ENCODE measurements at places on chromosomes 1 and 21. TPM values are rescaled to one million over a fixed set of nuclear protein-coding genes. Genes with fewer than 3 reads are reported as not detected.

DNA sequence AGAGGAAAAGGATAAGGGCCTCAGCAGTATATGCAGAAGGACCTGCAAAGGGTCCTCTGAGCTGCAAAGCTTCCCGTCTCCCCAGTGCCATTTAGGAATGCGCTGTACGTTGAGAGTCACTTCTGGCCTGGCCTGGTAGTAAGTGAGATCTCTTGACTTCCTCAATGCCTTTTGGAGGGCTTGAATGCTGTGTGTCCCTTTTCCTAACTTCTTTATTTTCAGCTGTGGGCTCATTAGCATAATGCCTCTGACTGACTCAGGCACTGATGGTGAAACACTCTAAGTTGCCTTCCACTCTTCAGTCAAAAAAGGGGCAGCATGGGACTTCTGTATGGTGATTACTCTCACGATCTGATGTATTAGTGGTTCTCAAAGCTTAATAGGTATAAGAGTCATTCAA lies 49.9 kb downstream of the XCL1 start:
- no peak for DNase-seq

DNA sequence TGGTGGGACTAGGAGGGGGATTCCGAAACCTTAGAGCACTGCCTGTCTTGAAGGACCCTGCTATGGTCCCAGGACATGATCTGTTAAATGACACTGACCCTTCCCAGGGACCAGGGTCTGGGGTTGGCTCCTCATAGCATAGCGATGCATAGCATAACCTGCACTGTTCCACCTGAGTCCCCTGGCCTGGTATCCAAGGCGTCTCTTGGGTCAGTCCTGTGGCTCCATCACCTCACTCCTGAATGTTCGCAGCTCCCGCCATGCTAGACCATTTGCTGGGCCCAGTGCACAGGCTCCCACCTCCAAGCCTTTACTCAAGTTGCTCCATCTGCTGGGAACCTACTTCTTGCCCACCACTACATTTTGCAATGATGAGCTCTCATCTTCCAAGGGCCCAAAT lies 39.0 kb upstream of the MAGOH start:
- DNase-seq = peak; percentile 48

GRCh38 chr1:157995583-157996169 lies 2.2 kb downstream of the KIRREL1 start:
- DNase-seq = no peak

- DNase-seq = no peak
These were observed 146.8 kb downstream of the DYRK1A start for GRCh38 chr21:37513383-37513782.

DNA sequence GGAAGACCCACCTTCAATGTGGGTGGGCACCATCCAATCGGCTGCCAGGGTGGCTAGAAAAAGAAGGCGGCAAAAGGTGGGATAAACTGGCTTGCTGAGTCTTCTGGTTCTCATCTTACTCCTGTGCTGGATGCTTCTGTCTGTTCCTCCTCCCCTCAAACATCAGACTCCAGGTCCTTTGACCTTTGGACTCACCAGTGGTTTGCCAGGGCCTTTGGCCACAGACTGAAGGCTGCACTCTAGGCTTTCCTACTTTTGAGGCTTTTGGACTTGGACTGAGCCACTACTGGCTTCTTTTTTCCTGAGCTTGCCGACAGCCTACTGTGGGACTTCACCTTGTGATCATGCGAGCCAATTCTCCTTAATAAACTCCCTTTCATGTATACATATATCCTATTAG lies 55.9 kb downstream of the VCAM1 start:
- no peak for DNase-seq

- no peak for DNase-seq
These were observed 397.2 kb downstream of the NEGR1 start for GRCh38 chr1:71885171-71885570.

GRCh38 chr1:184545601-184546000 lies 158.8 kb downstream of the C1orf21 start:
- DNase-seq = no peak

GRCh38 chr1:190183588-190183987 lies 294.1 kb downstream of the BRINP3 start:
- no peak for DNase-seq

DNA sequence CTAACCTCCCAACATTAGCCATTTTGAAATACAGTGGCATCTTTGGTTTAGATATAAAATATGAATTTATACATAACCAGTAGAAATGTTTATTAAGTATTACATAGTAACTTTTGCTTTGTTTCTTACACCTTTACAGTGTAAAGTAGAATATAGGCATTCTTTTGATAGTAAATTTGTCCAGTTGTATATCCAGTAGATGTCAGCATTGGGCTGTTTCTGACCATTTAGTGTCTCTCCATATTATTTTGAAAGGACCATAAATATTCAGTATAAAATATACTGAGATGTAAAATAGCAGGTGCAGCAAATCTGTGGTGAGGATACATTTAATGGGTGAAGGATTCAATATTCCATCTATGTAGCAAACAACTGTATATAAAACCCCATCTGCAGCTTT lies 115.8 kb upstream of the ZRANB2 start:
- no peak for DNase-seq

DNA sequence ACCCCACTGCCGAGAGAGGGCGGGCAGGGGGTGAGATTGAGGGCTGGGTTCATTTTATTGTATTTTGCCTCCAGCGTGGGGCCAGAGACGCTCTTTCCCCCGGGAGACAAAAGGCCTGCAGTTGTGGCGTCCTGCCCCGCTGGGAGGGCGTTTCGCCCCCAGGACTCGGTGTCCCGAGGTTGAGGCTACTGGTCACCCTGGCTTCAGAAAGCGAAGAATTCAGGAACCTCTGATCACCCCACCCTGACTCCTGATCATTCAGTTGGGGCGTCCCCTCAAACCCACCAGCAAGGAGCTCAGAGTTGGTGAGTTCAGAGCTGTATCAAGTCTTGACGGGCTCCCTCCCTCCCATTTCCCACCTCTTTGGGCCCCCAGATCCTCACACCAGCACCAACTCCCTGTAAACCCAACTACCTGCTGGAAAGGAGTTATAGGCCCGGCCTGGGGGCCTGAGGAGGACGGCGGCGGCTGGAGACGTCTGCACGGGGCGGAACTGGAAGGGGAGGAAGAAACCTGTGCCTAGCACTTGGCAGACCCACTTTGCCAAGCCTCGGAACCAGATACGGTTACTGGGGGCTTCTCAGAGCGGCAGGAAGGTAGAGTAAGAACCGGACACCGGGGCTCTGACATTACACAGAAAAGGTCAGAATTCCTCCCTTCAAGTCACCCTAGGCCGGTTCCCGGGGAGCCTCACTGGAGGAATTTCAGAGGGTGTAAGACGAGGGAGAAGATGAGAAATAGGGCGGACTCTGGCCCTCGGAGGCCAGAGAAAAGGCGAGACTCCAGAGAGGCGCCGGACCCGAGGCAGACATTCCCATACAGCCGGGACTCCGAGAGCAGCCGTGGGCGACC lies 761 bp upstream of the PAX7 start:
- no peak for DNase-seq

GRCh38 chr1:159602501-159602999 lies 14.9 kb downstream of the APCS start:
- DNase-seq = no peak

GRCh38 chr1:184012187-184012586 lies 25.3 kb downstream of the COLGALT2 start:
- no peak for DNase-seq

- peak; percentile 35 for DNase-seq
These were observed 4.8 kb upstream of the PDE9A start for GRCh38 chr21:42648606-42649005.

- no peak for DNase-seq
These were observed 210.9 kb upstream of the NRIP1 start for GRCh38 chr21:15275615-15276235.

DNA sequence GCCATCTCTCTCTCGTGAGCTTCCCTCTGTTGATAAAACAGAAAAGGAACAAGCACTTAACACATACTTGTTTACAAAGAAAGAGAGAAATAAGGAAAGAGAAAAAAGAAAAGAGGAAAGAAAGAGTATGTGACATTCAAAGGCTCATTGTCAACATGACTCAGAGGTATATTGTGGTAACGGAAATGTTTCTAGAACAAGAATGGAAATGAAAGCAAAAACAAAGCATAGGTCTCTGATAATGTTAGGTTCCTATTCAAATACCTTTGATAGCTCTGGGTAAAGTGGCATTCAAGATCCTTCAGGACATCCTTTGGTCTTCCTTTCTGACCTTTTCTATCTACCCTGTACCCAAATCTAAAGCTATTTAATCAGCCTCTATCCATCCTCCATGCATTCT lies 67.4 kb upstream of the DMRTA2 start:
- DNase-seq = no peak

DNA sequence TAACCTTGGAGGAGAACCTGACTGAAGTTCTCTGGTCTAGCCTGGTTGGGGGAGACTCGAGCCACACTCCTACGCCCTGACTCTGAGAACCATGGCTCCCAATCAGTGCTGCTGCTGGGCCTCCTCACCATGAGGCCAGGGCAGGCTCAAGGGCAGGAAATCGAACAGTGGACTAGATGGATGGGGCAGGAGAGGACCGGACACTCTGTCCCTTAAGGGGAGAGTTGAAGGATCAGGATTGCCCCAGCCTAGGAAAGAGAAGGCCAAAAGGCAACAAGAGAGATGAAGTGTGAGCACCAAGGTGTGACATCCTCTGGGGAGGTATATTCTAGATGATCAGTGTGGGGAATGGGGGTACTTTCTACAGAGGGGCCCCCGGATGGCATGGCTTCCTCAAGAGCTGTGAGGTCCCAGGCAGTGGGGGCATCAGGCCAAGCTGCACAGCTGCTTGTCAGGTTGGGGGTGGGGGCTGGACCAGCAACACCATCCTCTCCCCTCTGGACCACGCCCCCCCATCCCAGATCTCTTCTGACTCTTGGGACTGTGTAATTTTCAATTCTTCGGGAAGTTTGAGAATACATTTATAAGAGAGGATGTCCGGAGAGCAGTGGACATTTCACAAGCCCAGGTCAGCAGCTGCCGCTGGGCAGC lies 34.0 kb downstream of the MX1 start:
- DNase-seq = no peak

GRCh38 chr1:83864991-83865390 lies 133.9 kb downstream of the TTLL7 start:
- DNase-seq = no peak

DNA sequence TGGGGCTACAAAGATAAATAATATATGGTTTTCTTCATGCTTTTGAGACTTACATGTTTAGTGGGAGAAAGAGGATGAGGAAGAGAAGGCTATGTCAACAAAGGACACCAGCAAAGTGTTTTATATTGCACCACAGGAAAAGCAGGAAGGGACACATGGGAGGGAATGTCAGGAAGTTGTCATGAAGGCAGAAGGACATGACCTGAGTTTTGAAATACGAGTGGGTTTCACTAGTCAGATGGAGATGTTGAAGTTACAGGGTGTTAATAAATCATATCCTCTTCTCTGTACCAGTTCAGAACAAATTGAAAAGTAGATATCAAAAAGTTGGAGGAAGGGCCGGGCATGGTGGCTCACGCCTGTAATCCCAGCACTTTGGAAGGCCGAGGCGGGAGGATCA lies 18.2 kb upstream of the AGO1 start:
- no peak for DNase-seq

GRCh38 chr1:205396967-205397616 lies 24.8 kb downstream of the LEMD1 start:
- DNase-seq = no peak

- no peak for DNase-seq
These were observed 238.8 kb downstream of the ST6GALNAC3 start for GRCh38 chr1:76313304-76313703.

Gene RIMKLA
- total RNA-seq = 0.18 TPM

Gene PCP4L1
- not detected for total RNA-seq

Gene C8B
- not detected for total RNA-seq

Gene CACYBP
- total RNA-seq = 57.5 TPM

Gene CYP4A11
- total RNA-seq = not detected

Gene HSD3B1
- total RNA-seq = not detected

Gene MR1
- total RNA-seq = 2.7 TPM

Gene NTRK1
- not detected for total RNA-seq

Gene FCGR1A
- total RNA-seq = not detected

Gene TACSTD2
- 0.33 TPM for total RNA-seq

Gene ILDR2
- 1.3 TPM for total RNA-seq

Gene KCNE1
- 0.32 TPM for total RNA-seq

Gene EXO1
- 11.5 TPM for total RNA-seq

All from chondrocyte (in vitro differentiated cells).